Left ventricle myocardium superior (tissue), 1 donor: ENCODE measurements at places on chromosomes 3 and 15. TPM values are rescaled to one million over a fixed set of nuclear protein-coding genes. Genes with fewer than 3 reads are reported as not detected.

Gene FYCO1
- 146 TPM for total RNA-seq

Gene ISLR2
- 2.2 TPM for total RNA-seq

Gene GPR176
- 1.5 TPM for total RNA-seq

Gene EBLN2
- total RNA-seq = 0.69 TPM

Gene CYP19A1
- total RNA-seq = 0.55 TPM

Gene C2CD4B
- 1.7 TPM for total RNA-seq

Gene SRPRB
- total RNA-seq = 29.1 TPM

Gene COMMD4
- 42.3 TPM for total RNA-seq

Gene IL5RA
- total RNA-seq = 0.17 TPM

Gene KBTBD13
- total RNA-seq = 10.6 TPM

Gene RLBP1
- not detected for total RNA-seq

DNA sequence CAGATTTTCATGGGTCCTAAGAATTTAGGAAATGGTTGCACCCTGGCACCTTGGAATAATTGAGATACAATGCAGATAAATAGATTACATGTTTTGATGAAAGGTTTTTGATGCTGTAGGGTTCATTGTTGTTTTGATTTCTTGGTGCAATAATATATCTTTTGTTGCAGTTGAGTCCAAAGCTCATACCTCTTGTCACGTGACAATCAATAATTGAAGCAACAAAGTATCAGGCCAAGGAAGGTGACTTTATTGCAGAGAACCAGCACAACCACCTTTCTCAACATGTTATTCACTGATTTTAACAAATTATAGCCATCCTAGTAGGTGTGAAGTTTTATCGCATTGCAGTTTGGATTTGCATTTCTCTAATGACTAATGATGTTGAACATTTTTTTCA, 285.5 kb upstream of the SLCO3A1 start:
- DNase-seq = no peak

DNA sequence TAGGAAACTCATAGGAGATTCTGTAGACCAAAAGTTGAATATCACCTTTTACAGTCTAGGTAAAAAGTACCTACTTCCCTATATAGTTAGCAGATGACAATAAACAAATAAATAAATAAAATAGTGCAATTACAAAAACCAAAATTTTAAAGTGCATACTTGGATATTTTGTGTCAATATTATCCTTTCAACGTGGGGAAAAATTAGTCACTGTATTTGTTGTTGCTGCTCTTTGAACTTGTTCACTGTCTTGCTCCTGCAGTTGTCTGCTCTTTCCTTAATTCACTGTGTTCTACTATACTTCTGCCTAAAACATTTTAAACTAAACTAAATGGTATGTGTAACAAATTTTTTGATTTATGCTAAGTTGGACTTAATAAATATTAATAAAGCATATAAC, 889.0 kb downstream of the ROBO1 start:
- no peak for DNase-seq

DNA sequence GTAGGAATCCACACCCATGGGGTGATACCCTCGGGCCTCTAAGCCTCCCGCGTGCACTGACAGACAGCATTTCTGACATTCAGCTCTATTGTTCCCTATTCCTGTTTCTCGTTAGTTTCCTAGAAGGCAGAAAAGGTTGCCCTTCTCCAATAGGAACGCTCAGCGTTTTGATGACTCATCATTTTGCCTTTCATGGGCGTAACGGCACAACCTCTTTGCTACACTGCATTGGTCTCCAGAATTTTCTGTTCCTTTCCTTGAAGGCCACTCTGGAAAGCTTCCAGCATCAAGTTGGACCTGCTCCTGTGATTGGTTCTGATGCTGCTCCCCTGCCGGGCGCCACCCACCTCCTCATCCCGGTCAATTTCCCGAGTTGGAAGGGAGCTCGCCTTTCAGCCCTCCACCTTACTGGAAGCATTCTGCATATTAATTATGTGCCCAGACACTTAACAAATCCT, 13.0 kb upstream of the TNK2 start:
- no peak for DNase-seq

DNA sequence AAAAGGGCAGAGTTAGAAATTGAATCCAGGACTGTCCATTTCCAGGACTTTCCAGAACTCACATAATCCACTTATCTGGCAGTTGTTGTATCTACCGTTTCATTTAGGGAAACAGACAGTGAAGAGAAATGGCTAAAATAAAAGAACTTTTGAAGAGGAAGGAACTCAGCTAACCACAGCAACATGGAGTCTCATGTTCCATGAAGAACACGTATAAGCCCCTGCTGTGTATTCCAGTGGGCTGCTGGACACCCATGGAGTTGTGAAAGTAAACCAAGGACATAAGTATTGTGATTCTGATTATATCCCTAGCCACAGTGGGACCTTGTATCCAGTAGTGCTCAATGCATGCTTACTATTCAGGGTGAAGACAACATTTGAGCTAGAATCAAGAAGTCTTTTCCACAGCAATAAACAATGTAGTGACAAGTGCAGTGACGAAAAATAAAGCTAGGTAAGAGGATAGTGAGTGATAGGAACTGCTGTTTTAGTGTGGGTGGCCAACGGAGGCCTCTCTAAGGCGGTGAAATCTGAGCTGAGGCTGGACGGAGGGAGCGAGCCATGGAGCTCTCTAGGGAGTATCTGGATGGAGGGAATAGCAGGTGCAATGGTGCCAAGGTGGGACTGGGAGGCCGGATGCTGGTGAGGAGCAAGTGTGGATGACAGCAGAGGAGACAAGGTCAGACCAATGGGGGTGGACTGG, 26.8 kb upstream of the TRH start:
- DNase-seq = no peak

GRCh38 chr3:161894657-161895056, 398.0 kb downstream of the OTOL1 start:
- no peak for DNase-seq

DNA sequence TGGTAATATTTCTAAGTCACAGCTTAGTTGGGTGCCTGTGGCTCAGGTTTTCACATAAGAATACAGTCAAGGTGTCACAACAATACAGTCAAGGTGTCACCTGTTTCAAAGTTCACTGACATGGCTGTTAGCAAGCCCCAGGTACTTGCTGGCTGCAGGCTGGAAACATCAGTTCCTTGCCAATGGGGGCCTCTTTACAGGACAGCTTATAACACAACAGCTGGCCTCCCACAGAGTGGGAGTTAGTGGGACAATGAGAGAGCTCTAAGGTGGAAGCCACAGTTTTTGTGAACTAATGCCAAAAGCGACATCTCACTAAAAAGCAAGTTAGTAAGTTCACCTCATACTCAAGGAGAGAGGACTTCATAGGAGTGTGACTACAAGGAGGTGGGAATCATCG, 45.4 kb downstream of the GPR156 start:
- no peak for DNase-seq

- DNase-seq = no peak
These were observed 4.7 kb upstream of the TMEM41A start for GRCh38 chr3:185503521-185503920.

DNA sequence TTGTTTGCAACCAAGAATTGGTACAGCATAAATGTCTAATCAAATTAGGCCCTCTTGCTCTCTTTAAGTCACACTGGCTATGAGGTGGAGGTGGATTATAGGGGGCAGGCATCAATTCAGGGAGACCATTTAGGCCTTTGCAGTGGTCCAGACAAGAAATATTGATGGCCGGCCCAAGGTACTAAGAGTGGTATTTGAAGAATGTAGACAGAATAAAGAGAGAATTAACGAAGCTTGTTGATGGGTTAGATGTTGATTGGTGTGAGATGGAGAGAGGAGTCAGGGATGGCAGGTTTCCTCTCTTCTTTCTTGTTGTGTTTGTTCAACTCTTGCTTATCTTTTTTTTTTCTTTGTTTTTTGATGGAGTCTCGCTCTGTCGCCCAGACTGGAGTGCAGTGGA, 48.5 kb downstream of the PIK3CA start:
- no peak for DNase-seq

- DNase-seq = no peak
These were observed 72.9 kb downstream of the RIOX2 start for GRCh38 chr3:97899331-97899730.

DNA sequence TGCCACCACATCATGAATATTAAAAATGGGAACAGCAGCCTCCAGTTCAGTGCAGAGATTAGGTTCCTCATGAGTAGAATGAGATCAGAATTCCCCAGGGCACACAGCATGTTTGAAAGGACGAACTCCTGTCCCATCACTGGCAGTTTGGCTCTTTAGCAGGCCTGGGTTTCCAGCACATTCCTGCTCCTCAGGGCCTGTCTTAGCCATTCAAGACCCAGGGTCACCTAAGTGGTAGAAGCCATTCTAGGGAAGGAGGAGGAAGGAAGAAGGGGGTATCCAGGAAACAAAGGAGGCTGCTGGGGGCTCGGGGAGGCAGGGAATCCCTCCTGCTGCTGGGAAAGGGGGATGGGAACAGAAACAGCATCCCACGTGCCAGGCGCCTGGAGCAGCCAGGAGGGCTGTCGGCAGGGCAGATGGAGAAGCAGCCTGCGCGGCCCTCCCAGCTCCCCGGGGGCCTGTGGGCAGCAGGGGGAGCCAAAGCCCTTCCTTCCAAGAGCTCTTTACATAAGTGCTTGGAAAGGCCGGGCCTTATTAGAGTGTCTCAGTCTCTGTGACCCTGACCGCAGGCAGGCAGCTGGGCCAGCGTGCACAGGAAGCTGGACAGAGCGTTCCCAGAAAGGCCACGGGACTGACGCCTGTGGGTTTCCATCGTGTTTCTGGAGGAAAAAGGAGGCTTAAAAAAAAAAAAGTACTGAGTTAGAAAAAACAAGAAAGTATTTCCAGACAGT, 24.7 kb downstream of the LOXL1 start:
- peak; percentile 95 for DNase-seq

DNA sequence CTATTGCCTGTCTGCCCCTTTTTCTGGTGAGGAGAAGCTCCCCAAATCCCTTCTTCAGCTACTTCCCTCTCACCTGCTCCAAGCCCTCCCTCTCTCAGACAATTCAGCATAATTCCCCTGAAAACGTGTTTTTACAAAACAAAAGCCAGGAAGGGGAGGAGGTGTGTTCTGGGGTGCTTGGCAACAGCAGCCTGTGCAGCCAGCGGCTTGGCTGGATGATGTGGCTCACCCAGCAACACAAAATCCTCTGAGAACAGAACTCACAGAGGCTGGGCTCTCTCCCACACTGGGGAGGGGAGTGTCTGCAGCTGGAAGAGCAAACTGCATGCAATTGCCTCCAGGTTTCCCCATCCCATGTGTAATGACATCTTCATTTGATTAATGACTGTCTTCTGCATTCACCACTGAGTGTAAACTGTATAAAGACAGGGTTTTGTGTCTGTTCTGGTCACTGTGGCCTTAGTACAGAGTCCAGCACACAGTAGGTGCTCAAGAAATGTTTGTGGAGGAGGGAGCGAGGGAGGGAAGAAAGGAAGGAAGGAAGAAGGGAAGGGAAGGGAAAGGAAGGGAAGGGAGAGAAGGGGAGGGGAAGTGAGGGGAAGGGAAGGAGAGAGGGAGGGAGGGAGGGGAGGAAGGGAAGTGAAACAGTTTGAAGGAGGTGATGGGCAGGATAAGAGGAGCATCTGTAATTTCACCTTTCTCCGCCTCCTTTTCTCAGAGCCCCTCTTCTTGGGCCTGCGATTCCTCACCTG, 70.1 kb upstream of the GLCE start:
- DNase-seq = no peak

GRCh38 chr3:5011555-5012256, 32.5 kb downstream of the BHLHE40 start:
- DNase-seq = no peak
